Adrenal gland (tissue), 19 donors: ENCODE measurements at places on chromosomes 4 and X. TPM values are rescaled to one million over a fixed set of nuclear protein-coding genes. Genes with fewer than 3 reads are reported as not detected.
A peak's percentile ranks its signal among the peaks of the same experiment; 100 is the strongest.

HSFX4 gene
- total RNA-seq: not detected

MAGEB2 gene
- total RNA-seq: not detected

DNA sequence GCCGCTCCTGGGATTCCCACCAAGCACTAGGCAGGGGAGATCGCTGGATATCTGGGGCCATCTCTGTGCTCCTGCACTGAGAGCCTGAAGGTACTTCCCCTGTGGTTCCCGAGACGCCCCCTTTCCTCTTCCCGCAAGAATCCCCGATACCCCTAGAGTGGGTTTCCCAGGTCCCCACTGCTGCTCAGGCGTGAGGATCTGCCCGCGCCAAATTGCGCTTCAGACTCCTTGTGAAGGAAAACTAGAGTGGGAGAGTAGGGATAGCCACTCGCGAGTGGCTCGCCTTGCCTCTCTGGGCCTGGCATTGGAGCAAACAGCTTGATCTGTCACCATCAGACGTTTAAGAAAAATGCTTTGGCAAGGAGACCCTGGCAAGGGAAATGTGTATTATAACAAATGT is 1.5 kb downstream of the IL1RAPL2 start:
- H3K4me3 ChIP-seq: no peak overlapping the region
- H3K36me3 ChIP-seq: no peaks in the 10 kb centered on the region
- no peak for DNase-seq
- no peaks in the 10 kb centered on the region for H3K4me1 ChIP-seq
- no peak overlapping the region for H3K27ac ChIP-seq
- peaks cover 46% of the 10 kb centered on the region for H3K27me3 ChIP-seq

DNA sequence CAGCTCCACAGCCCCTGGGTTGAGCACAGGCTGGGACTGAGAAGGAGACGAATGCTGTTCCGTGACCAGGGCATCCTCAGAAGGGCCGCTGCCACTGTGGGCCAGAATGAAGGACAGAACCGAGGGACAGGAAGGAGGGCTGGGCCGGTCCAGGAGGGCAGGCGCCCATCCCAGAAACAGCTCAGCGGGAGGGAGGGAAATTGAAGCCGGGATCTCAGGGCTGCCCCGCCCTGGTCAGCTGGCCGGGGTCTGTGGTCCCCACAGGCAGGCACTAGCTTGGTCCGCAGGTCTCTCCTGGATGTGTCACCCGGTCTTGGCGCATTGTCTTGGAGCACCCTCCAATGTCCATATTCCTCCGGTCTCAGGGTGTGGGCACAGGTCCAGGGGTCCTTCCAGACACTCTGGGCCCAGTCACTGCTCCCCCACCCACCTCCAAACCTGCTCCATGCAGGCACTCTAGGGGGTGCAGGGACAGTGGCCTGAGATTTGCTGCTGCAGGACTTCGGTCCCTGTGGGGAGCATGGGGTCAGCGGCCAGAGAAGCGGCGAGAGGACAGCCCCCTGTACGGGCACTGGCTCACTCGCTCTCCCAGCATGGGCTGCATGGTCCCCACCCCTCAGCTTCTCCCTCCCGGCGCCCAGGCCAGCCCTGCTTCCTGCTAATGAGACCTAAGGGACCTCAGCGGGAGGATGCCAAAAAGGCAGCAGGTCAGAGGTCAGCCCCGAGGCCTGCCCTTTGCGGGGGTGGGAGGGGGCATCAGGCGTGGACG is 23.9 kb upstream of the MXD4 start:
- no peak overlapping the region for H3K27ac ChIP-seq
- H3K36me3 ChIP-seq: no peaks in the 10 kb centered on the region
- no peaks in the 10 kb centered on the region for H3K4me1 ChIP-seq
- no peaks in the 10 kb centered on the region for H3K27me3 ChIP-seq
- no peak for DNase-seq

ARAF gene
- total RNA-seq: 31.2 TPM

- H3K4me3 ChIP-seq: no peak overlapping the region
- no peak overlapping the region for H3K27ac ChIP-seq
- H3K36me3 ChIP-seq: no peaks in the 10 kb centered on the region
- H3K27me3 ChIP-seq: peaks cover under 1% of the 10 kb centered on the region
- H3K4me1 ChIP-seq: peaks cover 1% of the 10 kb centered on the region
- DNase-seq: no peak
Measured at GRCh38 chrX:106903856-106904528, 851 bp upstream of the RIPPLY1 start.

GRCh38 chr4:122921971-122922876 is at the start of gene NUDT6:
NUDT6 (minus strand) TSS chr4:122922597; CDS start chr4:122922572, 25 bp downstream.
- H3K27ac ChIP-seq: peak within 1 kb of the TSS; percentile 70
- DNase-seq: peak; percentile 64
- H3K36me3 ChIP-seq: no peaks in the 10 kb centered on the region
- no peaks in the 10 kb centered on the region for H3K27me3 ChIP-seq
- peaks cover 7% of the 10 kb centered on the region for H3K4me1 ChIP-seq
- H3K4me3 ChIP-seq: peak within 1 kb of the TSS; percentile 81

DNA sequence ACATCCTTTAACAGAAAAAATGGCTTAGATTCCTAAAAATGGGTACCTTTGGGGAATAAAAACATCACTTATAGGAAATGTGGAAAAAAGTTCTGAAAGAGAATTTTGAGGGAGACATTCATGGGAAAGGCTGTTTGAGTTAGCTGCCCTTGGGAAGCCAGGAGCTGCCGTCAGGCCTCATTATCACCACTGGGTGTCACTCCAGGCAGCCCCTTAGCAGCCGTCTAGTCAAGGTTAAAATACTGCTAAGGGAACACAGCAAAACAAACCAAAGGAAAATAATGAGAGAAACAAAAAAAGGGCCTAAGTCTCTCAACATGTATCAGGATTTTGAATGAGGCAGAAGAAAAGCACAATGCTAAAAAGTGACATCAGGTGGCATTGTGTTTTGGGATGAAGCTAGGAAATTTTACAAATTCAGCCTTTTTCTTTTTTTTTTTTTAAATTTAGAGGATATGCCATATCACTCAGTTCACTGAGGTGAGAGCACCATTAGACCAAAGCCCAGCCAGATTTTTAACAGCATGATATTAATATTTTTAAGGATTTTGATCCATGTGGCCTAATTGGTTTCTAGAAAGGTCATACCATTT is 235.3 kb downstream of the GPAT3 start:
- no peak overlapping the region for H3K4me3 ChIP-seq
- DNase-seq: no peak
- no peaks in the 10 kb centered on the region for H3K36me3 ChIP-seq

EDA gene
- total RNA-seq: 16.1 TPM

GRCh38 chr4:137069473-137069872 is 462.8 kb downstream of the PCDH18 start:
- H3K36me3 ChIP-seq: no peaks in the 10 kb centered on the region
- no peak overlapping the region for H3K4me3 ChIP-seq
- no peaks in the 10 kb centered on the region for H3K4me1 ChIP-seq
- no peak for DNase-seq
- H3K27me3 ChIP-seq: no peaks in the 10 kb centered on the region

- H3K27me3 ChIP-seq: no peaks in the 10 kb centered on the region
- no peak overlapping the region for H3K27ac ChIP-seq
- no peak for DNase-seq
- H3K4me1 ChIP-seq: no peaks in the 10 kb centered on the region
Measured at GRCh38 chr4:91454111-91454510, 849.7 kb upstream of the GRID2 start.

GRCh38 chr4:53763813-53764597 is 172.7 kb upstream of the LNX1 start:
- no peak for DNase-seq
- no peak overlapping the region for H3K4me3 ChIP-seq
- no peak overlapping the region for H3K27ac ChIP-seq
- H3K36me3 ChIP-seq: no peaks in the 10 kb centered on the region
- H3K27me3 ChIP-seq: no peaks in the 10 kb centered on the region

DNA sequence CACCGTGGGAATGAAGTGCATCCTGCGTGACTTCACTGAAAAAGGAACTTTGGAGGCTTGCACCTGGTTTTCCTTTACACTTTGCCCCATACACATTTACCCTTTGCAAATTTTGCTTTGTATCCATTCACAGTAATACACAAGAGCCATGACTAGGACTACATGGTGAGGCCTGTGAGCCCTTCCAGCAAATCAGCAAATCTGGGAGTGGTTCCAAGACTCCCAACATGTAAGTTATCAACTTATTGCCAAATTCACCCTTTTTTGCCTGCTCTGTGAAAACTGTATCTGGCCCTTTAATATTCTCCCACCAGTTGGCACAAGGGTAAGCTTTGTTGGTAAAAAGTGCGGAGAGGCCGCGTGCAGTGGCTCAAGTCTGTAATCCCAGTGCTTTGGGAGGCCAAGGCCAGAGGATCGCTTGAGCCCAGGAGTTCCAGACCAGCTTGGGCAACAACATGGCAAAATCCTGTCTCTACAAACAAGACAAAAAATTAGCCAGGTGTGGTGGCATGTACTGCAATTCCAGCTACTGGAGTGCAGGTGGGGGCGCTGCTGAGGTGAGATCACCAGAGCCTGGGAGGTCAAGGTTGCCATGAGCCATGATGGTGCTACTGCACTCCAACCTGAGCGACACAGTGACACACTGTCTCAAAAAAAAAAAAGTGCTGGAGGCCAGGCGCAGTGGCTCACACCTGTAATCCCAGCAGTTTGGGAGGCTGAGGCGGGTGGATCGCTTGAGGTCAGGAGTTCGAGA is 5.0 kb downstream of the PRMT9 start:
- H3K36me3 ChIP-seq: no peaks in the 10 kb centered on the region
- H3K4me1 ChIP-seq: peaks cover 6% of the 10 kb centered on the region
- no peak overlapping the region for H3K27ac ChIP-seq
- H3K4me3 ChIP-seq: no peak overlapping the region
- H3K27me3 ChIP-seq: no peaks in the 10 kb centered on the region
